ENCODE measurements at places on chromosomes 11 and 22. TPM values are rescaled to one million over a fixed set of nuclear protein-coding genes. Genes with fewer than 3 reads are reported as not detected.

DNA sequence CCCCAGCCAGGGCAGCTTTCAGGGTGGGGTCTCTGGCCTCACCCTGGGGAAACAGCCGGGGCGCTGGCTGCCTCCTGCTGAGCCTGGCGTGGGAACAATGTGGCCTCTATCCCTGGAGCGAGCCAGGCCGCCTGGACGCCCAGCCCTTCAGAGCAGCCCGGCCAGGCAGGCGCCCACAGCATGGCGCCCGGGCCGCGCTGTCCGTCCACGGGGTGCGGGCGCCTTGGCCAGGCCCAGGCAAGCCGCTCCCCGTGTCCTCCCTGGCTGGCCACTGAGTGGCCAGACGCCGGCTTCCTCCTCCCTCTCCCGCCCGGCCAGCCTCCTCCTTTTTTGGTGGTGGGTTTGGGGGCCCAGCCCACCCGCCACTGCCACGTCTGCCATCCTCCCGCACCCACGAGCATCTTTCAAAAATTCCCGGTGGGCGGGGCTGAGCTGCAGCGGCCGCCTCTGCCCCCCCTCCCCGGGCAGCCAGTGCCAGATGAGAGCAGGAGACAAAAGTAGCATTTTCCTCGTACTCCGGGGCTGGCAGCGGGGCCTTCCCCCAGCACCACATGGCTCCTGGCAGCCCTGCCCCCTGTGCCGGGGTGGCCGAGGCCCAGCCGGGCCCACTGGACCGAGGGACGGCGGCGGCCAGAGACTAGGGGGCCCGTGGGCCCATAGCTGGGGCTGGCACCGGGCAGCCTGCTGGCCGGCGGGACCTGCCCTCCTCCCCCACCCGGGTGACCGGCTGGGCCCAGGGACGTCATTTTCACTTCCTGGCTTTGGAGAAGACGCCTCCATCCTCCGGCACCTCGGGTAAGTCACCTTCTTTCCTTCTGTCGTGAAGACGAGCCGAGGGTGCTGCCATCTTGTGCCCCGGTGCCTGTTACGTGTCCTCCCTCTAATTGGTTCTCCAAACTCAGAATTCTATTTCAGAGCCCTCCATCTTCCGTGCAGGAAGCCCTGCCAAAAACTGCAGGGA, 70.2 kb upstream of the PPARA start:
- DNase-seq, result peak; percentile 88

XKR3 gene
- not detected for total RNA-seq

BRSK2 gene
- total RNA-seq, result 7.1 TPM

TEX54 gene
- not detected for total RNA-seq

- no peak for DNase-seq
These were observed 15.8 kb downstream of the C11orf71 start for GRCh38 chr11:114384487-114384886.

TTC36 gene
- 0.84 TPM for total RNA-seq

TRIM49 gene
- total RNA-seq, result 0.24 TPM

DNA sequence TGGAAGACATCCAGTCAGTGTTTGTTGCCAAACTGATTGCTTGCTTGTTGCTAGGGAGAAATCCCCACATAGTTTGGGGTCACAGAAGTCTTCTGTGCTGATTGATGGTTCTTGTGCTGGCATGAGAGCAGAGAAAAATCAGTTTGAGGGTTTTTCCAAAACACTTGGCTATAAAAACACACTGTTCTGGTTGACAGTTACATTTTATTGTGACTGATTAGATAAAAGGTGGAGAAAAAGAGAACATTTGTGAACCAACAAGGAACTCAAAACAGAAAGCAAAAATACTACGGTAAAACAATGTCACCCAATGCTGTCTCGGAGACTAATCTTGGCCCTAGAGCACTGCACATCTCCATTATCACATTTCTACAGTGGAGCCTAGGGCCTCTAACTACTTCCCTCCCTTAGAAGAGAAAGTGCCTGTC, 14.4 kb upstream of the EIF4G2 start:
- no peak for DNase-seq

DNA sequence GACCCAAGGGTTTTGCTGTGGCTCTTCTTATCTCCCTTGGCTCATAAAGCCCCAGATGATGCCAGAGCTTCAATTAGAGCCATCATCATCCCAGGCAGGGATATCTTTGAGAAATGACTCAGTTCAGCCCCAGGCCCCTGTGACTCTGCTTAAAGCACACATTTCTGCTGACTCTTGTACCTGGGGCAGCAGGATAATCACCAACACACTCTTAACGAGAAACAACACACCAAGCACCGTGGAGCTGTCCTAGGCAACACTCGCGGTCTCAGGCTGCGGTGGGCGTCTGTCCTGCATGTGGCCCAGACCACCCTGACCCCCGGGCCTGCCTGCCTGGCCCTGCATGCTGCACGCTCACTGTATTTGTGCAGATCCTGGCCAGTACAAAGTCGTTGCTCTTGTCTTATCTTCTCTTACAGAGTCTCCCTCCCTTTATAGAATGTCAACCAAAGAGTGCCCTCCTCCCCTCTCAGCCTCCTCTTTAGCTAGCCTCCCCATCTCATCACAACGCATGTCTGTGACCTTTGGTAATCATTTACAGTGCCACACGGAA, 114.2 kb upstream of the PARVA start:
- peak; percentile 37 for DNase-seq

FGF3 gene
- total RNA-seq, result not detected

- no peak for DNase-seq
These were observed 8.6 kb downstream of the MUC5B start for GRCh38 chr11:1231396-1232020.

GRCh38 chr22:24812950-24813775, 7.2 kb downstream of the SGSM1 start:
- no peak for DNase-seq

DNA sequence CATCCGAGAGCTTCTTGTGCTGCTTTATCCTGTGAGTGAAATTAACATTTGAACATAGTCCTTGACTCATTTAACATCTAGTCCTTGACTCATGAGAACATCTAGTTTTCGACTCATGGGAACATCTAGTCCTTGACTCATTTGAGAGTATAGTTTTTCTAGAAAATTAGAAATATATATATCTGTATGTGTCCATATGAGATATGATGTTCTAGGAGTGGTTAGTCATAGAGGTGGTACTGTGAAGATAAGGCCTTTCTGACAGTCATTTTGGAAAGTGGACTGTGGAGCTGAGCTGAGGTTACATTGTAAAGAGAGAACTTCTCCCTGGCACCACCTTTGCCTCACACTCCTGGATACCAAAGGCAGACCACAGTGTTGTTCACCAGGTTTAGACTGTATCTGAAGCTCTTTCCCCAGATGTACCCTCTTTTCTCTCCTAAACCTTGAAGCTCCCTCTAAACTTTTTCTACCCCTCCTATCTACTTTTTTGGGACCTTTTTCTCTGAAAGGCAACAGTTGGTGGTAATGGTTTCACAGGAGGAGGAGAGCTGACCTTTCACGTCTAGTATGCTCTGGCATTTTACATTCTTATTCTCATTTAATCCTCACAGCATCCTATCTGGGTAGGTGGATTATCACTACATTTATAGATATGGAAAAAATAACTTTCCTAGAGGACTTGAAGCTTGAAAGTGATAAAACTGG, 67.2 kb downstream of the PPP2R1B start:
- no peak for DNase-seq

SCGB1A1 gene
- total RNA-seq, result not detected

GRCh38 chr22:37746366-37747079, 49.7 kb downstream of the TRIOBP start:
- DNase-seq, result no peak

DNA sequence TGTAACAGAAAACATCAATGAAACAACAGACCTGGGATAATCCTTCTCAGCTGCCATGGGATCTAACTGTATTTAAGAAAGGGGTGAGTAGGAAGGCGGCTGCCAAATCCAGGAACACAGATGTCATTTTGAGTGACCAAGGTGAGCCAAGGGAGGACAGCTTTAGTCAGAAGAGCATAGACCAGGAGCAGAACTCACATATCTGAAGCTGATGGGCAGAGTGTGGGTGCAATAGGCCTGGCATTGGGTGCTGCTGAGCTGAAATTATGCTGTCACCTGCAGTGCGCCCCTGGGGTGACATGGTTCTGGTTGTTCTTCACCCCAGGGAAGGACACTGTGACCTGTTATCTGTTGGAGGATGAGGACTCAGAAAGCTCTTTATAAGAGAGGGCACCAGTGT, 88.9 kb upstream of the TOP3B start:
- DNase-seq, result no peak

GRCh38 chr11:12692229-12693075, 18.2 kb downstream of the TEAD1 start:
- DNase-seq, result peak; percentile 94

DNA sequence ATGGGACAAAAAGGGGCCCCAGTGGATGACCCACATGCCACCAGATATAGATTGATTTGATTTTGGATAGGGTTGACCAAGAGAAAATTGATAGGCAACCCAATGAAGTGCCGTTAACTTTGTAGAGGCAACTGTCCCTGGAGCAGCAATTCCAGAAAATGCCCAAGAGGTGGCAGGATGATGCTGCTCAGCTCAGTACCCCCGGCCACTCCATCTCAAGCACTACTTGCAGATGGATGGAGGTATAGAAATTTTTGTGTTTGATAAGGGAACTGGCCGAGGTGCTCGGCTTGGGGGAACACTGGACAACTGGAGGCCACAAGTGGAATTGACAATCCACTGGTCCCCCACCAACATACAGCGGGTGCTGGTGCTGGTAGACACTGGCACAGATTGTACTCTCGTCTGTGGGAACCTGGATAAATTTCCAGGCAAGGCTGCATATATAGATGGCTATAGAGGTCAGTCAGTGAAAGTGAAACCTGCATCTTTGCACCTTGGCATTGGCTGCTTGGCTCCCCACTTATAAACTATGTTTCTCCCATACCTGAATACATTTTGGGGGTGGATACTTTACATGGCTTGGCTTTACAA, 86.3 kb downstream of the CCDC83 start:
- DNase-seq, result peak; percentile 39

- DNase-seq, result no peak
These were observed 305.2 kb downstream of the RAB38 start for GRCh38 chr11:87870086-87870485.

TMEM86A gene
- 4.0 TPM for total RNA-seq

- DNase-seq, result no peak
These were observed 22.0 kb upstream of the CABP2 start for GRCh38 chr11:67545280-67545679.

DNA sequence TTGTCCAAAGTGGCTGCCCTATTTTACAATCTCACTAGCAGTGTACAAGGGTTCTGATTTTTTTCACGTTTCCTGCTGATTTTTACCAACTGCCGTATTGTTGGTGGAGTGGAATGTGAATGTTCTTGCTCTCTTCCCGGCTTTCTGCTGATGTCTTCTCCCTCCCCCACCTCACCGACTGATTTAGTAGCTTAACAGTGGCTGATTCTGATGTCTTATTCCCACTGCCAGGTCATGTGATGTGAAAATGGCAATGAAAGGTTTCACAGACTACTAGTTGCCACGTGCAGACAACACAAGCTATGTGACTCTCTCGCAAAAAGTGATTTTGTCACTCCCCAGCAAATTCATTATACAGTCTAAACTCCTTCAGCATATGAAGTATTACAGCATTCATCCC, 17.3 kb upstream of the NEU3 start:
- no peak for DNase-seq

DNA sequence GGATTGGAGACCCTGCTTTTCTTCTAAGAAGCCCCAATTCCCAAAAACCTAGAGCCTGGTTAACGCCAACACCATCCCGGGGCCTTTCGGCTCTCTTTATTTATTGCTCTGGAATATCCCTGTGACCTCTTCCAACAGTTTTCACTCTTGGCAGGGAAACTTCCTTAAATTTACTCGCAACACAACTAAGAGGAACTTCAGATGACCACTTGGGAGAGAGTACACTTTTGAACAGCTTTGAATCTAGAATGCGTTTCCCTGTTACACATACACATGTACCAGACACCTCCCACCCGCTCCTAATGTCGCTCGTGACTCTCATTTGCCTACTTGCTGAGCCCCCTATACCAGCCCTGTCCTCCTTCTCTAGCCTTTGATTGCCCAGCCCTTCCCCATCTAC, 19.4 kb downstream of the TUBA8 start:
- no peak for DNase-seq

- peak; percentile 88 for DNase-seq
These were observed 292.2 kb downstream of the ST3GAL4 start for GRCh38 chr11:126647735-126648134.

- DNase-seq, result no peak
These were observed 3.6 kb upstream of the SLC15A3 start for GRCh38 chr11:60955571-60955970.

- no peak for DNase-seq
These were observed 697.4 kb downstream of the DLG2 start for GRCh38 chr11:84929738-84930137.

SSRP1 gene
- 76.9 TPM for total RNA-seq

DNA sequence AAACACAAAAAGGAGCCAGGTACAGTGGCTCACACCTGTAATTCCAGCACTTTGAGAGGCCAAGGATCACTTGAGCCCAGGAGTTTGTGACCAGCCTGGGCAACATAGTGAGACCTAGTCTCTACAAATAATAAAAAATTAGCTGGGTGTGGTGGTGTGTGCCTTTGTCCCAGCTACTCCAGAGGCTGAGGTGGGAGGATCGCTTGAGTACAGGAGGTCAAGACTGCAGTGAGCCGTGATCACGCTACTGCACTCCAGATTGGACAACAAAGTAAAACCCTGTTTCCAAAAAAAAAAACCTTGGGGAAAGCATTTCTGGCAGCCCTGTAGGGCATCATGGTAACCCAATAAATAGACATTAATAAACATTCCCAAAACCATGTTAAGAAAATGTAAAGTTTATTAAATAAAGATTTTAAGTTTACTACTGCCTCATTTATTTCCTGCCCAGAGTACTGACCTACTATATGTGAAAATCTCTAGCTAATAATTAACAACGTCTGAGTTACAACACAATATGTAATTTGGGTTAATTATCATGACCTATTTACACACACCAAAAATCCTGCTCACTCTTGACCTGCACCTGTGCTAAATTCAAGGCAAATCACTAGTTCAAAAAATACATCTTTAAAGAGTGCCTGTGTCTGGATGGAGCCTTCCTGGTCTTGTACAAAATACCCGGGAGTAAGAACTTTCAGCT, 8.4 kb downstream of the EEF1G start:
- no peak for DNase-seq

Data from astrocyte (in vitro differentiated cells and primary cell).